ENCODE measurements at places on chromosomes 3 and 15.

GRCh38 chr15:82086243-82086995 is 40.6 kb upstream of the MEX3B start:
- no peak for DNase-seq

DNA sequence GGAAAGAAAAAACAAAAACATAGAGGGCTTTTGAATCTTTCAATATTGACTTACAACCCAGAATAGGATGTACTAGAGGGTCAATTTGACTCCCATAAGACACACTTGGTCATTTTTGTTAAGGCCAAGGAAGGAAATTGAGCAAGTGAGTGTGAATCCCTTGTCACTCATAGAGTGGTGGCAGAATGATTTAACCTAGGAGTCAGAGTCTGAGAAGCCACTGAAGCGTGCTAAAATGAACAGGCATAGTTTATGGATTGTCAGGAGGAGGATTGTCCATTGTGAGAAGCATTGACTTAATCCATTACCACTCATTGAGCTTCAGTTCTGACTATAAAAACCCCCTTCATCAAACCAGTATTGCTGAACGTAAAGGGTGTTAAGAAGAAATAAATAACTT is 8.2 kb upstream of the GCSAM start:
- DNase-seq: no peak

DNA sequence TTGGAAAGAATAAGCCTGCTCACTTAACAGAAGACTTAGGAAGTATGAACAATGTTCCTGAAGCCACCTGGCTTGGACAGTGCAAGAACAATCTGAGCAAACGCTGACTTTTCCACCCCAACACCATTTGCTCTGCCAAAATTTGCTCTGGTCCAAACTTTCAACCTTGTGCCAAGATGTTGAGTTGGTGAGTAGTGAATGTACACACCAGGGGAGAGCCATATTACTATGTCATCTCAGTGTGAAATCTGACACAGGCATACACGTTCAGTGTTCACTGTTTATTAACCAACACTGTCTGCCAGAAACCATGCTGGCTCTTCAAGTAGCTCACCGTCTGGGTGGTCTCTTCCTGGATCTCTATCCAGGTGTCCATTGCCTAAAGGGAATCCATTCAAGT is 152.9 kb upstream of the LPP start:
- DNase-seq: no peak

DNA sequence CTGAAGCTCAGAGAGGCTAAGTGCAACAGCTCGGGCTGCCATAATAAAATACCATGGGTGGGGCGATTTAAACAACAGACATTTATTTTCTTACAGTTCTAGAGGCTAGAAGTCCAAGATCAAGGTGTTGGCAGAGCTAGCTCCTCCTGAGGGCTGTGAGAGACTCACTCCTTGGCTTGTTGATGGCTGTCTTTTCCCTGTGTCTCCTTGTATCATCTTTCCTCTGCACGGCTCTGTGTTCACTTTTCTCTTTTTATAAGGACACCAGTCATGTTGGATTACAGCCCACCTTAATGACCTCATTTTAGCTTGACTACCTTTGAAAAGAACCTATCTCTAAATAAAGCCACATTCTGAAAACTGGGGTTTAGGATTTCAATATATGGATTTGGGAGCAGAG is 129.7 kb downstream of the RPL22L1 start:
- DNase-seq: no peak

All from brain (organoid and tissue), 16 donors.